ENCODE measurements at places on chromosomes 12 and 14.

- DNase-seq: peak; percentile 81
Measured at GRCh38 chr12:121964813-121965643, 46.6 kb downstream of the CFAP251 start.

- peak; percentile 80 for DNase-seq
Measured at GRCh38 chr14:77033622-77034589, 5.4 kb upstream of the IRF2BPL start.

DNA sequence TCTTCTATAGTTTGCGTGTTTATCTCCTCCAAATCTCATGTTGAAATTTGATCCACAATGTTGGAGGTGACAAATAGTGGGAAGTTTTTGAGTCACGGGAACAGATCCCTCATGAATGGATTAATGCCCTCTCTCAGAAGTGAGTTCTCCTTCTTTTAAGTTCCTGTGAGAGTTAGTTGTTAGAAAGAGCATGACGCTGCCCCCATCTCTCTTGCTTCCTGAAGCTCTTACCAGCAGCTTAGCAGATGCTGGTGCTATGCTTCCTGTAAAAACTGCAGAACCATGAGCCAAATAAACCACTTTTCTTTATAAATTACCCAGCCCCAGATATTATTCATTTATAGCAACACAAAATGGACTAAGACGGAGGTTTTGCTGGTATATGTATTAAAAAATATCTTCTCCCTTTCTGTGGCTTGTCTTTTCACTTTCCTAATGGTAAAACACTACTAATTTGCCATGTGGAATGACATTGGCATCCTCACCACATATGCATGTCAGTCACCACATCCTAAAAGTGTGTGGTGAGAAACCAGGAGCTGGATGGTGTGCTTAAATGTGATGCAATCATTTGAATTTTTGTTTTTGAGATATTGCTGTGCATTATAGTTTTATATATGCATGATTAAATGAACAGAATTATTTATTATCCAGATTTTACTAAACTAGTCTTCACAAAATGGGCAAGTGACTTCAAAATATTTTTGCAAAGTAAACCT is 449.3 kb downstream of the ADAMTS20 start:
- DNase-seq: no peak

GRCh38 chr12:27861428-27862167 is 81.6 kb upstream of the MANSC4 start:
- DNase-seq: no peak

- DNase-seq: no peak
Measured at GRCh38 chr12:120834489-120835303, 69.5 kb downstream of the SPPL3 start.

DNA sequence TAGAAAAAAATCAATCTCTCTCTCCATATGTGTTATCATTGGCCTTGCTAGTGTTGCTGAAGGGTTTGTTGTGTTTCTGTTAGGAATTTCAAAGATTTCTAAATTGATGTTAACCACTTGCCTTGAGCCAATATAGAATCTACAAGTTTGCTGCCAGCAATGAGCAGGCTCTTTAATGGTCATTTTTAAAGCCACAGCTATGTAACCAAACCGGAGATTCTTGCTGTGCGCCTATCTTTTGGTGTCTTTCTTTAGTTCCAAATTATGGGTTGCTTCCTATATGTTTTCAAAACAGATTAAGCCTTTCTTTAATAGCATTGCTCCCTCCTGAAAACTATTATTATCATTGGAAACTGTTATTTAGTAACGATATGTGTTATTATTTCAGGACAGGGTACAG is 545.7 kb downstream of the DIO2 start:
- no peak for DNase-seq

DNA sequence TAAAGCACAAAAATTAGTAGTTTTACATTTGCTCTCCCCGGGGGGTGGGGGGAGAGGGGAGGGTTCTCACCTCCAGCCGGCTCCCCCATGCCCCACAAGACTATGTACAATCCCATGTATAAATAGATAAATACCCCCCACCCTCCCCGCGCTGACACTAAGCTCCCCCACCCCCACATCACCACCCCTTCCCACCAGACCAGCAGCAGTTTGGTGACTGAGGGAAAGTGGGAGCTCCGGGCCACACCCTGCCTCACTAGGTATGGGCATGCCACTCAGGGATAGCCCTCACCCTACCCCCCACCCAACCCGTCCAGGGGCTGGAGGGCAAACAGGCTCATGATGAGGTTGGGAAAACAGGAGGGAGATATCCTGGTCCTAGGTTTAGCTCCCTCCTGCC is 1.9 kb upstream of the PRKAG1 start:
- DNase-seq: no peak

GRCh38 chr14:103186909-103187586 is 63.8 kb downstream of the TNFAIP2 start:
- DNase-seq: no peak

DNA sequence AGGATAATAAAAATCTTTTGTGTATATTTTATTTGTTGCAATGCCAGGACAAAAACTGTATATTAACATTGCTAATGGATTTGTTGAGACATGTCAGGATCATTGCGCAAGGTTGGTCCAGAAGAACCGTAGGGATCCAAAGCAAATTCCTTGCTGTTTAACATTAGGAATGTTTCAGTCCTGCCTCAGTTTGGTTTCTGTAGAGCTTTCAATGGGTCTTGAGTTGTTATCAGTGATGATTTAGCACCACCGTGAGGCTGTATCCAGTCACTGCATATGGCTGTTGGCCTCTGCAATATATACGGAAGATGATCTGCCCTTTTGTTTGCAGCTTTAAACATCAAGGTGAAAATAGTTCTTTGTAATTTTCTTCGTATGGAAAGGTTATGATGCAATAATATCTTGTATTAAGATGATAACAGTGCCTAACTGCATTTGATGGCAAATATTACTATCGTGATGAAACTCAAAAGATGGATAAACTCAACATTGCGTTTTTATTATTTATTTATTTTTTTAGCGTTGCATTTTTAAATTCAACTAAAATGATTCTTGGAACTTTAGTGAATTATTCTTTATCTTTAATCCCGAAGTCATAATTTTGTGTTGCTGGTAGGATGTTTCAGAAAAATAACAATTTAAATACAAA is 231.2 kb downstream of the AKAP6 start:
- DNase-seq: peak; percentile 73

GRCh38 chr12:10381928-10382628 is 7.8 kb downstream of the KLRK1 start:
- no peak for DNase-seq

DNA sequence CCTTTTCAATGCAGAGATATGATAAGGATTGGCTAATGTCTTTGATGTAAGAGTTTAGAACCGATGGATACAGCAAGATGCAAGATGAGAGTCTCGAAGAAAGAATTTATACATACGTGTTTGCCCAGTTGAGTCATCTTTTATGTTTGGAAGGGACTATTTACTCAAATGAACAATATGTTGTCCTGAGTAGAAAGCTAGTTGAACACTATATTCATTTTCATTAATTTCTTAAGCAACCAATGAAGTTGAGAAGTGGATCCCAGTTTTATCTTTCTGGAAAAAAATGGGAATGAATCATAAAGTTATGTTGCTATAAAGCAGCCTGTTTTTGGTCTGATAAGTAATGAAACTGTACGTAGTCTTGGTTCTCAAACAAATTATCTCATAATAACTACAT is 1431.7 kb upstream of the FLRT2 start:
- no peak for DNase-seq

DNA sequence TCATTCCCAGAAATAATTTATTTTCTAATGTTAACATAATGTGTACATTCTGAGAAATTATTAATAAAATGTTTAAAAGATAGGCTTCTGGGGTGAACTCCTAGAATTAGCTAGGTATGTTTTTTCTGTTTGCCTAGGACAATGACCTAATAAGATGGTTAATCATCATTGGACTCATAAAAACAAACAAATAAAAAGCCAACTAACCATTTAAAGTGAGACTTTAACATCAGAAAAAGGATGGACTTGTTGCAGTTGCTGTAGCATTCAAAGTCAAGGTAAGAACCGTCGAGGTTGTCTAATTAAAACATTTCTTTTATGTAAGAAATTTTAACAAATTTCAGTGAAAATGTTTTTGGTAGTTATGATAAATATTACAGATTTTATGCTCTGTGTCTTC is at the start of gene SLCO1B3:
Gene SLCO1B3, plus strand, starts transcription at position 219 of the 400 bp plus-strand sequence. CDS start 5,034 bp downstream, outside the sequence.
- DNase-seq: no peak

- peak; percentile 18 for DNase-seq
Measured at GRCh38 chr12:100706033-100706432, 88.5 kb upstream of the ANO4 start.

- DNase-seq: peak; percentile 28
Measured at GRCh38 chr12:61993734-61994345, 266.4 kb upstream of the USP15 start.

DNA sequence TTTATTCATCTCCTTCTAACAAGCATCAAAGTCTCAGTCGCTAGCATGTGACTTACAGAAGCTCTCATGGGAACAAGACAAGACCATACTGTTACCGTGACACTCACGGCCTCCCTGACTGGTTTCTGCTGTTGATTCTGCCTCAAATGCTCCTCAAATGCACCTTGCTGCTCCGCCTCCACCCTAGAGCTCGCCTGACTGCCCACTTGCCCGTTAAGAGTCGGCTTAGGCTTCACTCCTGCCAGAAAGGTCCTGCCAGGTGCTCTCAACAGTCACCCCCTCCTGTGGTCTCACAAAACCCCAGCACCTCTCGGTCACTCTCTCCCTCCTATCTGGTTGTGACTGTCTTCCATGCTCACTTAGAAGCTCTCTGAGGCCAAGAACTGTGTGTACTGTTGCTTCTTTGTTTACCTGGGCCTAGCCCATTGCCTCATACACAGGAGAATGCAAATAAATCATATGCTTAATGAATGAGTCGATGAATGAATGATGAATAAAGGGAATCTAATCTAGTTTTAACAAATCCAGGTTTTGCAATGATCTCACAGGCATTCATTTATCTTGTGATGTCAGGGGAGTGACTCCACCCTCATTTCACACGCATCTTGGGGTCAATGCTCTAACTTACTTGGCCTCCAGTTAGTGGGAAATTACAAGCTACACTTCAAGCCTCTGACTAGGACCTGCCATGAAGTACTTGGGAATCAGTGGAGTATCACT is 41.3 kb downstream of the SSH1 start:
- no peak for DNase-seq

- no peak for DNase-seq
Measured at GRCh38 chr12:107135177-107135576, 41.8 kb upstream of the CRY1 start.

DNA sequence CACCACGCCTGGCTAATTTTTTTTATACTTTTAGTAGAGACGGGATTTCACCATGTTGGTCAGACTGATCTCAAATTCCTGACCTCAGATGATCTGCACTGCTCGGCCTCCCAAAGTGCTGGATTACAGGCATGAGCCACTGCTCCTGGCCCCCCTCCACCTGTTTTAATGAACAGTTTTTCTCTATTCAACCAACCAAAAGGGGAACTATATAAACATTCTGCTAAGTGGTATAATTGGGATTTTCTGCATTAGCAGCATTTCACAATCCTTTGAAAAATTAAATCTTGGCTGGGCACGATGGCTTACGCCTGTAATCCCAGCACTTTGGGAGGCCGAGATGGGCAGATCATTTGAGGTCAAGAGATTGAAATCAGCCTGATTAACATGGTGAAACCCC is 44.8 kb downstream of the KNTC1 start:
- DNase-seq: no peak

GRCh38 chr14:34355584-34356263 is 106.3 kb downstream of the SPTSSA start:
- DNase-seq: peak; percentile 46

DNA sequence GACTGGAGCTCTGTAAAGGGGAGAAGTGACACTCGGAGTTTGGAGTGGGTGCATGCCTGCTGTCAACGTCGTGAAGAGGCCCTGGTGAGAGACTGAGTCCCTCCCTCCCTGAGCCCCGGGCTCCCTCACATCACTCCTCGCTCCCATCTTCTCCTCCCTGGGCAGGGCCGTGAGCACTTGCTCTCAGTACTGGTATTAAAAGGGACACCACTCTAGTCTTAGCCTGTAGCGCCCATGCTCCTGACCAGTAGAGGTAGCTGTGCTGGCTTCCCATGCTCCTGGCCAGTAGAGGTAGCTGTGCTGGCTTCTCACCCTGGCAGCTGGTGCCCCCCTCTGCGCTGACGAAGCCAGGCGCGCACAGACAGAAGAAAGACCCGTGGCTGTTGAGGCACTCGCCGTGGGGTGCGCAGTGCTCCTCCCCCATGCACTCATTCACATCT is 14.7 kb downstream of the ISCA2 start:
- no peak for DNase-seq

DNA sequence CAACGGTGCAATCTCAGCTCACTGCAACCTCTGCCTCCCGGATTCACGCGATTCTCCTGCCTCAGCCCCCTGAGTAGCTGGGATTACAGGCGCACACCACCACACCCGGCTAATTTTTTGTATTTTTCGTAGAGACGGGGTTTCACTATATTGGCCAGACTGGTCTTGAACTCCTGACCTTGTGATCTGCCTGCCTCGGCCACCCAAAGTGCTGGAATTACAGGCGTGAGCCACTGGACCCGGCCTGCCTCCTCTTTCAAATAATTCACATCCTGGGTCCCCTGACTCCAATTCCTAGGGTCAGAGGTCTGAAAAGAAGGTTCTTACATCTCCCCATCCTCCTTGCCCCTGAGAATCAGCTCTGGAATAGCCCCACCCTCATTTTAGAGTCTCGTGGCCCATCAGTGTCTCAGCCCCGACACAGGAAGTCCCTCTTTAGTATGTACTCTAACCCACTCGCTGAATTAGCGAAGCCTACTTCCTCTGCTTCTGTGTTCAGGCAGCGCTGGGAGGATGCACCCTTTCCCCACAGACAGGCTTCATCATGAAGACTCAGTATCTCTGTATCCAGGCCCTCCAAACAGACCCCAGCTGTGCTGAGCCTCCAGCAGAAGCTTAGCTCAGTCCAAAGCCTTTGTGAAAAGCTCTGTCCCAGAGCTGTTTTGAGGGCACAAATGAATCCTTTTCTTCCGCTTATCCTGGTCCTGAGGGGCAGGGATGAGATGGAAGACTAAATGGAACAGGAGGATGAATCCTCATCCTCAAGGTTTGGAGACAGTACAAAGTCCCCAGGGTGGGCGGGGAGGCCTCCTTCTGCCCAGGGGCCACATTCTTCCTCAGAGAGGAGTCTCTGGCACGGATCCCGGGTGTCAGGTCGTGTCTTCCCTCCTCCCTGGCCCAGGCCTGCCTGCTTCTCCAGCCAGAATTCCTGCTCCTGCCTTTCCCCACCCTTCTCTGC is 3.5 kb downstream of the LPAR5 start:
- DNase-seq: no peak

DNA sequence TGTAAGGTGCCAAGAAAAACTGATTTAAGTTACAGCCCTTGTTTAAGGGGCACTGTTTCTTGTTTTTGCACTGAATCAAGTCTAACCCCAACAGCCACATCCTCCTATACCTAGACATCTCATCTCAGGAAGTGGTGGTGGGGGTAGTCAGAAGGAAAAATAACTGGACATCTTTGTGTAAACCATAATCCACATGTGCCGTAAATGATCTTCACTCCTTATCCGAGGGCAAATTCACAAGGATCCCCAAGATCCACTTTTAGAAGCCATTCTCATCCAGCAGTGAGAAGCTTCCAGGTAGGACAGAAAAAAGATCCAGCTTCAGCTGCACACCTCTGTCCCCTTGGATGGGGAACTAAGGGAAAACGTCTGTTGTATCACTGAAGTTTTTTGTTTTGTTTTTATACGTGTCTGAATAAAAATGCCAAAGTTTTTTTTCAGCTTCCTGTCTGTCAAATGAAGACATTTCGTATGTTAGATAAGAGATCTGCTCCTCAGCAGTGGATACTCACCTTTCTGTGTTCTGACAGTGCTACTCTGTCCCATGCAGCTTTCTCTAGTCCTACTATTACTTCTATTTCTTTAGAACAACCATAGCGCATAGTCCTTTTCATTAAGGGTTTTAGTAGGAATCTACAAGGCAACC is 1.2 kb upstream of the PA2G4 start:
- no peak for DNase-seq

Data from GM03348 (cell line).